A549 (cell line): ENCODE measurements at places on chromosomes 16 and 17.

DNA sequence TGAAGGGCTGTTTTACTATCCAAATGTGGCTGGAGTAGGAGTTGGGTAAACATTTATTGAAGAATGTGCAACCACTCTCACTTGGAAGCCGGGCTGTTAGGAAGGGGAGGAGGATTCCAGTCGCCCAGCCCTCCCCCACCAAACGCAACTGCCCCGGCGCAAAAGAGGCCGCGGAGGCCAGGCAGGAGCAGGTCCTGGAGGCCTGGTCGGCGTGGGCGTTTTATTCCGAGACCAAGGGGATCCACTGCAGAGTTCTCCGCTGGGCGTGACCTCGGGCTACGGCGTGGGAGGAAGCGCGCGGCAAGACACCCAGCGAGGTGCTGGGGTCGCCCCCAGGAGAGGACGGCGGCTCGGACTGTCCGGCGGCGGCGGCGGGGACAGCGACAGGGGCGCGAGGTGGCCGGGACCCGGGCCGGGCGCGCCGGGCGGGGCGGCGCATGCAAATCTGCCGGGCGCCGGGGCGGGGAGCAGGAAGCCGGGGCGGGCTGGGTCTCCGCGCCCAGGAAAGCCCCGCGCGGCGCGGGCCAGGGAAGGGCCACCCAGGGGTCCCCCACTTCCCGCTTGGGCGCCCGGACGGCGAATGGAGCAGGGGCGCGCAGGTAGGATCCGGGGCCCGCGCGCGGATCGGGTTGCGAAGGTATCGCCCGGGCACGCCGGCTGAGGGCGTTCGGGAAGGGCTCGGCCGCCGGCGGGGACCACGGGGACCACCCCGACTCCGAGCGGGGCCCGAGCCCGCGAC, at the start of gene IL4R:
IL4R (plus strand) TSS at position 553 of the 739 bp plus-strand sequence. CDS start 26,230 bp downstream, outside the sequence.
- no peak for DNase-seq

- DNase-seq: no peak
Measured at GRCh38 chr17:68035131-68035522, 408 bp upstream of the KPNA2 start.

DNA sequence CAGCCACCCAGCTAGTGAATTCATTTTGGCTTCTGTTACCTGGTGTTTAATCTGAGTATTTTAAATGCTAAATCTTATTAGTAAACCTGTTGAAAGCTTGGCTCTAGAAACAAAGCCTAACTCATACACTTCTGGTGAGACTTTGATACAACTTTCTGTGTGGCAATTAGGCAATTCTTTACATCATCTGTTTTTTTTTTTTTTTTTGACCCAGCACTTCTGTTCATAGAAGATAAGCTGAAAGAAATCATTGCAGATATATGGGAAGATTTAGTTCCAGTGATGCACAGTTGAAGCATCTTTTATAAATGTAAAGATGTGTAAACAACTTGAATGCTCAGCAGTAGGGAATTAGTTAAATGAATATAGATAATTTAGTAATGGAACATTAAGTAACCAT, 21.7 kb upstream of the ABCC11 start:
- DNase-seq: no peak

- no peak for DNase-seq
Measured at GRCh38 chr17:30788918-30789317, 35.6 kb downstream of the CRLF3 start.

DNA sequence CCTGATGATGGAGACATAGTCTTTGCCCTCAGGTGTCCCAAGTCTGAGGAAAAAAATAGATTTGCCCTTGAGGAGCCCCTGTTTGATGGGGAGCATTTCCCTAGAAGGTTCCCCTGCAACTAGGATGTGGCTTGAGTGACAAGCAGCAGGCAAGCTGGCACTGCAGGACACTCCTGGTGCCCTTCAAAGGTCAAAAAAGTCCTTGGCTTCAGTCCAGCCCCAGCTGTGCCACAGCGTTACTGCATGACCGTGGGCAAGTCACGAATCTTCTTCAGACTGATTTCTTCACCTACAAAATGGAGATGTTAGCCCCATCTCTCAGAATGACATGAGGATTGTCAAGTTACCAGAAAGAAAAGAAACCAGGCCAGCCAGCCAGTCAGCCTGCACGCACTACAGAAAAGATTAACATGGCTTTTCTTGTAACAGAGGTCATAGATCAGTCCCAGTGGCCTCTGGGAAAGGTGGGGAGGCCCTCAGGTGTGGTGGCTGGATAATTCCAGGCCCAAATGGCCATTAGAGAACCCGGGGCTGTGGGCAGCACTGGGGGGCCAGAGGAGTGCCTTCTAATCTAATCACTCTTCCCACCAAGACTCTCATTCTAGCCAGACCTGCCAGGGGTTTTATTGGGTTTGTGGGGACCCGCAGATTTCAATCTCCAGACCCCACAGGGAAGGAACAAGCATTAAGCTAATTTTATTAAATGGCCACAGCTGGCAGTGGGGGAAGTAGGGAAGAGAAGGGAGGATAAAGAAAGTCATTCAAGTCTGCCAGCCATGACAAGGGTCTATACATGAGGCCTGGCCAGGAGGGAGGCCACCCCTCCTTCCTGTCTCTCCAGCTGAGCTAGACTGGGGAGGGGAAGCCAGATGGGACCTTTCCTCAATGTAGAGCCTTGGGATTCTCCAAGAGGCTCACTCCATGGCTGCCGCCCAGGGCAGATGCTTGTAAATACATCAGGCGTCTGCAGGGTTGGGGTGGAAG, 9.7 kb upstream of the KIF18B start:
- DNase-seq: no peak

DNA sequence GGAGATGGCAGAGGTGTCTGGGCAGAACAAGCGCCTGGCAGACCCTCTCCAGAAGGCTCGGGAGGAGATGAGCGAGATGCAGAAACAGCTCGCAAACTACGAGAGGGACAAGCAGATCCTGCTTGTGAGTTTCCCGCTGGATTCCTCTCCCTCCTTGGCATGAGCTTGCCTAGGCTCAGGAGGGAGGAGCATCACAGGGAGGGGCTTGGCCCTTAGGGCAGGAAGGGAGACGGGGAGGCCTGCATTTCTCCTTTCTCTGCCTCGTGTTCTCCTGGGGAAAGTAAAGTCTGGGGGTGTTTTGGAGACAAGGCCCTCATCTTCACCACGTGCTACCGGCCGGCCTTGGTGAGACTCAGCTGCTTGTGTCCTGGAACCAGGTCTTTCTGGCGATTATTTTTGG, 18.0 kb upstream of the DBNDD1 start:
- DNase-seq: no peak

- DNase-seq: no peak
Measured at GRCh38 chr17:19539040-19539399, 5.4 kb downstream of the SLC47A1 start.

DNA sequence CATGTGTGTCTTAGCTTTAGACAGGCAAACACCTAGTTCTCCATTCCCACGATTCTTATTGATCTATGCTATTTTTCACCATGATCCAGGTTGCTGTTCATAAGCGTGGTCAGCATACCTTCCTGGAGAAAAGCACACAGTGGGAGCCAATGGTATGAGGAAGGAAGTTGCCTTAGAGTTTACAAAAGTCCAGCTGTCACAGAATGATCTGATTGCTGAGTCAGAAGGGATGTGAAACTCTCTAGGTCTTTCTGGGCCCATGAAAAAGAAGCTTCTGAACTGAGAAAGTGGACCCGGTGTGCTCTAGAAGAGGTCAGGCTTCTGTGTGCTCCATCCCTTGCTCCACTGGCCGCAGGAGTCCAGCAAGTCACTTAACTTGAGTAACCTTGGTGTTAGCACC, 71.0 kb upstream of the CCL1 start:
- peak; percentile 12 for DNase-seq

DNA sequence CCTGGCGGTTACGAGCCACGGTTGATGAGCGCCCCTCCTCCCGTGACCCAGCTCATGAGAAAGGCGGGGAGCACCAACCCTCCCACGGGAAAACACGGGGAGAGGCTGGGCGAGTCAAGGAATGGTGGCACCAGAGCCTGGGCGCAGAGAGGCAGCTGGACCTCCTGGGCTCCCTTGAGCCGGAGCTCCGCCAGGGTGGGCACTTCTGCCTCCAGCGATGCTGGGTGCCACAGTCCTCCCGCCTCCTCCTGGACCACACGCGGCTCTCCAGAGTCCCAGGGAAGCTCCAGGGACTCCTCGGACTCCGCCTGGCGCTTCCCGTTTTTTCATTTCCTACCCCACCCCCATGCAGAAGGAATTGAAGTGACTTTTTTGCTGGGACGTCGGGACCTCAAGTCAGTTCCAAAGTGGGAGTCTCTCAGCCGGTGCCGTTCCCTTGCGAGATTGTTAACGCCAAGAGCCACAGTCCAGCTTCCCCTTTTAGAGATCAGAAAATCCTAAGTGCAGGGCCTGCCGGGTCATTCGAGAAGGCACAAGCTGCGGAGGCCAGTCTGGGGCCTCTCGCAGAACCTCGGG, 6.6 kb upstream of the CBX8 start:
- no peak for DNase-seq

DNA sequence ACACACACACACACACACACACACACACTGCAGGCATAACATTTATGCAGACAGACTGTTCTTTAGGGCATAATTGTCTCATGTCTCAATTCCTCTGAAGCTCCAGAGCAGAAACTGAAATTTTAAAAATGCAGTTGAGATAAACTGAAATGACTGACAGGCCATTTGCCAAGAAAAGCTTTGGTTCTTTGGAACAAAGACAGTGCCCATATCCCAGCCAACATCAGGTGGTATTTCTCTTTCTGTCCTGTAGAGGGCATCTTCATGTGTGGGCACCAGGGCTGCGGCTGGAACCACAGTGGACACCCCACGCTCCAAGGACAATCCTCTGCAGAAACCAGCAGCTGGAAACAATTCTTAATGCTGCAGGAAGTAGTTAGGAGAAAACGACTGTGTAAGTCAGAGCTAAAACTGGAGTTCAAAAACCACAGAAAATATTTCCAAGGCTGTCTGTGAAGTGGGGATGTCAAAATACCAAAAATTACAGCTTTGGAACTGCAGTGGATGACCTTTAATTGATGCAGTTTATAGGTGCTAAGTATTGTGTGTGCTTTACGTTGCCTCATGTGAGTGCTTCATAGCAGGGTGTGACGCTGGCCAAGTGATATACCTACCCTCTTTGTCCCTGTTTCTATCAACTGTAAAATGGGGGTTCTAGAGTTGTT, 10.6 kb upstream of the MEFV start:
- peak; percentile 43 for DNase-seq

DNA sequence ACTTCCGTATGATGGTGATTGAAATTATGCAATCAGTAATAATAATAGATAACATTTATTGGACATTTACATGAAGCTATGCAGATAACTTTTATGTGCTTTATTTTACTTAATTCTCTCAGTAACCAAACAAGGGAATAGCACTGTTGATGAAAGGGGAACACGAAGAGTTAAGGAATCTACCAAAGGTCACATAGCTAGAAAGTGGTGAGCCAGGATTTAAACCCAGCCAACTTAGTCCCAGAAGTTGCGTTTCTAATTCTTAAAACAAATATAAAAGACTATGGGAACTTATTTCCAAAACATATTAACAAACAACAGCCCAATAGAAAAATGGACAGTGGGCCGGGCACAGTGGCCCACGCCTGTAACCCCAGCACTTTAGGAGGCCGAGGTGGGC, 9.7 kb downstream of the SPNS3 start:
- DNase-seq: no peak

- no peak for DNase-seq
Measured at GRCh38 chr17:79871131-79871530, 31.9 kb upstream of the CBX4 start.

DNA sequence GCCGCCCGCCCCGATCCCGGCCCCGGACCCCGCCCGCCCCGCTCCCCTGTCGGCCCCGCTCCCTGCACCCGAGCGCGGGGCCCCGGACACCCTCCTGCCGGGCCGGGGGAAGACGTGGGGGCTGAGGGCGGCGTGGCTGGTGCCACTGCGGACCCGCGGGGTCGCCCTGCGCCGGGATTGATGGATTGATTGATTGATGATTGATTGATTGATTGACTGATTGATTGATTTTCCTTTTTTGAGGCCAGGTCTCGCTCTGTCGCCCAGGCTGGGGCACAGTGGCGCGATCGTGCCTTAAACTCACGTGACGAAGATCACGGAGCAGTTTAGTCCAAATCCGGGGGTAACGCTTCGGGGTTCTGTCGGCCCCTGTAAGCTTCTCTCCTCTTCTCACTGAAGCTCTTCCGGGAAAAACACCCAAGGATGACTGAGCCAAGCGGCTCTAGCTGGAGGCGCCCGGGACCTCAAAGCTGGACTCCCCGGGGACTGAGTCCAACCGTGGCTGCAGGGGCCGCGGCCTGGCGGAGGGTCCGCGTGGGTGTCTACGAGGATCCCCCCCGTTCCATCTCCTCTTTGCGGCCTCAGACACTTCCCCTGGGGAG, 40.2 kb upstream of the BHLHA9 start:
- DNase-seq: no peak

DNA sequence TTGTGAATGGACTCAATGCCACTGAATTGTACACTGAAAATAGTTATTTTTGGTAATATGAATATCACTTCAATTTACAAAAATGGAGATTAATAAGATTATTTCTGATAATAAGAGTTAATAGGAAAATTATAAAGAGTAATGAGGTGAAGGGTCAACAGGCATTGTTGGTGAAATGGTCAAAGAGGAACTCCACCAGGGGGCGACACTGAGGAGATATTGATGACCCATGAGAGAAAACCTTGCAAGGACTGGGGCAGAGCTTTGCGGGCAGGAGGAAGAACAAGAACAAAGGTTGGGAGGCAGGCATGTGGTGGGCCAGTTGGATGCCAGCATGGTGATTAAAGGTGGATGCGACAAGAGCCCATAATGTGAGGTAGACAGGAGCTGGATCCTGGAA, 74.0 kb upstream of the XYLT1 start:
- DNase-seq: no peak

- DNase-seq: no peak
Measured at GRCh38 chr16:87586201-87586782, 16.0 kb upstream of the JPH3 start.

DNA sequence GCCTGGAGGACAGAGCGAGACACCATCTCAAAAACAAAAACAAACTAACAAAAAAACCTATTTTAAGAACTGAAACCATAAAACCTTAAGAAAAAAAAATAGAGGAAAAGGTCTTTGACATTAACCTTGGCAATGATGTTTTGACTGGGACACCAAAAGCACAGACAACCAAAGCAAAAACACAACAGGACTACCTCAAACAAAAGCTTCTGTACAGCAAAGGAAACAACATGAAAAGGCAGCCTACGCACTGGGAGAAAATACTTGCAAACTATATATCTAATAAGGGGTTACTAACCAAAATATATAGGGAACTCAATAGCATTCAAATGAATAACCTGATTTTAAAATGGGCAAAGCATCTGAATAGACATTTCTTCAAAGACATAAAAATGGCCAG, 32.3 kb downstream of the CDR2 start:
- DNase-seq: no peak

DNA sequence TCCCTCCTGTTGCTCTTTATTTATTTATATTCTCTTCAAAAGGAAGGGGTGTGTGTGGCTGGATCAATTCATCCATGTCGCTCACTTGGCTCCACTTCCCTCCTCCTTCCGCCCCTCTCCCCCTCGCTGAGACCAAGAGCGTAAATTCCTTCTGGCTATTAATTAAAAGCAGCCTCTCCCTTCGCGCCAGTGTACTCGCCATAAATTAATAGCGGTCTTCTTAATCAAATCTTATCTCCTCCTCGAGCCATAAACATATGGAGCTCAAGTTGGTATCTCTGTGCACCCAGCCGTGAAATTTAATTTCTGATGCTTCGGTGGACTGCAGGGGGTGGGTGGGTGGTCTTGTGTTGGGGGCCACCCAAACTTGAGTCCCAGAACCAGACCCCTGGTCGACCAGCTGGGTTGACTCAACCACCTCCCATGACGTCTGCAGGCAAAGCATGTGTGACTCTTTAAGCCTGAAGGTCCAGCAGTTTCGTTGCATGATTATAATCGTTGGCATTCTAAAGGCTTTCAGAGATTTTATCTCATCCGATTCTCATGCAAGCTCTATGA, 57.9 kb downstream of the SDK2 start:
- DNase-seq: no peak
